ENCODE measurements at places on chromosomes 5 and 9. TPM values are rescaled to one million over a fixed set of nuclear protein-coding genes. Genes with fewer than 3 reads are reported as not detected.

Gene LCN15
- not detected for total RNA-seq

Gene BAAT
- total RNA-seq: not detected

Gene GRM6
- total RNA-seq: not detected

Gene CYLC2
- total RNA-seq: not detected

Gene PDE8B
- 3.9 TPM for total RNA-seq

Gene SPATA31A3
- total RNA-seq: not detected

Gene BHMT2
- 0.89 TPM for total RNA-seq

Gene OTP
- not detected for total RNA-seq

Gene SETX
- total RNA-seq: 67.9 TPM

Gene PRR16
- total RNA-seq: 1.4 TPM

Gene PTBP3
- total RNA-seq: 206 TPM

Gene CCNH
- total RNA-seq: 128 TPM

Gene LEAP2
- 9.1 TPM for total RNA-seq

Gene DAPK1
- 13.4 TPM for total RNA-seq

Gene LHX6
- total RNA-seq: 3.3 TPM

Gene PTPRD
- 3.3 TPM for total RNA-seq

Gene GCNT4
- total RNA-seq: 1.7 TPM

Gene GNA14
- 4.2 TPM for total RNA-seq

Gene ADRB2
- 93.2 TPM for total RNA-seq

Gene CCDC192
- 3.1 TPM for total RNA-seq

Gene BTNL9
- total RNA-seq: 13.4 TPM

Gene IL33
- 28.2 TPM for total RNA-seq

Gene BARX1
- not detected for total RNA-seq

Gene RFK
- total RNA-seq: 11.5 TPM

Gene SPOCK1
- 3.9 TPM for total RNA-seq

Gene GRIA1
- 0.21 TPM for total RNA-seq

Gene IGFBPL1
- total RNA-seq: not detected

Gene CER1
- not detected for total RNA-seq

Gene EGFLAM
- 2.4 TPM for total RNA-seq

Gene ZBTB5
- 18.0 TPM for total RNA-seq

Gene LPAR1
- total RNA-seq: 16.2 TPM

Gene PCSK1
- 0.45 TPM for total RNA-seq
